ENCODE measurements at places on chromosomes 1 and 21.

DNA sequence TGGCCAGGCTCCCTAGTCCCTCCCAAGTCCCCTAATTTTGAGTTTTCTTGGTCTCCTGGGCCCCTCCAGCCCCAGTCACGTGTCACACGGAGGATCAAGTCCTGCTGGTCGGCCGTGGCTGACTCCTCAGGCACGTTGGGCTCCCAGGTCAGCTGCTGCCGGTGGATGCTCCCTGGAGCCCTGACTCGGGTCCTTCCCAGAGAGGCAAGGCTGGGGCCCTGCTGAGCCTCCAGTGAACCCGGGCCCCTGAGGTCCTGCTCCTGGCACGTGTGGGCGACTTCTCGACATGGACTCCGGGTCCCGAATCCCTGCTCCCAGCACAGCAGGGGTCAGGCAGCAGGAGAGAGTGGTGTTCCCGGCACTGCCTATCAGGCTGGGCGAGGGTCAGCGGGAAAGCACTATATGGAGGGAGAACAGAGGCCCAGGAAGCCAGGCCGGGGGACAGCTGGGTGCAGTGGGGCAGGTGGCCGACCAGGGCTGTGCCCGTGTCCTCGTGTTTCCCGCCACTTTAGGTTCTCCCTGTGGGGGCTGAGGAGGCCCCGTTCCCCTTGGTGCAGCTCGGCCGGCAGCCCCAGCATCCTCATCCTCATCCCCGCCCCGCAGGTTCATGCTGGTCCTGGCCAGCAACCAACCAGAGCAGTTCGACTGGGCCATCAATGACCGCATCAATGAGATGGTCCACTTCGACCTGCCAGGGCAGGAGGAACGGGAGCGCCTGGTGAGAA is 13.2 kb downstream of the TMEM240 start:
- DNase-seq: no peak

GRCh38 chr1:185960422-185961321 is 226.5 kb downstream of the HMCN1 start:
- DNase-seq: no peak

GRCh38 chr21:45611939-45612664 is 31.4 kb upstream of the PCBP3 start:
- no peak for DNase-seq

DNA sequence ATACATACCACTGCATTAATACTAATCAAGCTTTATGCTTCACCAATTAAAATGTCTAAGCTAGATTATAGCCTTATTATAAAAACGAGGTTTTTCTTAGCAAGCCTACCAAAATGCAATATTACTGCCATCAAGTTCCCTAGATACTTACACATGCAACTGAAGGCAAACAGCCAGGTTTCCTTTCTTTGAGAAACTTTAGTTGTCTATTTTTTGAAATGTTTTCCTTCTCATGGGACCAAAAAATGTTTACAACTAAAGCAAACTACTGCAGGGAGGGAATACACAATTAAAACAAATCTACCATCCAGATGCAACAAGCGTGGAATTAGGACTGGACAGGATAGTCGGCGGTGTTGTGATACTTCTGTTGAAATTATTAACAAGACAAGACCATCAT is 1.3 kb downstream of the ZNF644 start:
- no peak for DNase-seq

DNA sequence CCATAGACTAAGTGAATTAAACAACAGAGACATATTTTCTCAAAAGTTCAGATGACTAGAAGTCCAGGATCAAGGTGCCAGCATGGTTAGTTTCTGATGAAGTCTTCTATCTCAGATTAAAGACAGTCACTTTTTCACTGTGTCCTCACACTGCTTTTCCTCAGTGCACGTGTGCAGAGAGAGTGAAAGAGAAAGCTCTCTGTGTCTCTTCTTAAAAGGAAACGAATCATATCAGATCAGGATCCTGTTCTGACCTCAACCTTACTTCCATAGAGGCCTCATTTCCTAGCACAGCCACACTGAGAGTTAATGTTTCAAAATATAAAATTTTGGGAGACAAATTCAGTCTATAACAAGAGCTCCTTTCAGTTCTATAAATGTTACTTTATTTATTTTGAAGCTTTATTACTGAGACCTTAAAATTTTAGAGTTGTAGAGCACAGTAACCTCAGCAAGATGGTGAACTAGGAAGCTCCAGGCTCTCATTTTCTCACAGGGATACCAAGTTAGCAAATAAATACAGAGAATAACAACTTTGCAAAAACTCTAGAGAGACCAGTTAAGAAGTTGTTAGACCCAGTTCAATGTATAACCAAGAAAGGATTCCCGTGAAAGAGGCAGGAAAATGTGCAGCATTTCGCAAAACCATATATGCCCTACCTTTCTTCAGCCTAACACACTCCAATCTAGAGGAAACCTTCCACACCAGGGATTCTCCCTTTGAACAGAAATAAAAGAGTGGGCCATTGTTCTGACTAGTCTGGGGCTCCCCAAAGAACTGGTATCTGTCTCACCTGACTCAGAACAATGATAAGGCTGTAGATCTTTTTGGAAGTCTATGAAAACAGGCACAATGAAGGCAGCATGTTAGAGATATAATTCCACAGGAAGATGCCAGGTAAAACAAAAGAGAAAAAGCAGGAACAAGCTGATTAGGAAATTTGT is 372.2 kb downstream of the MRPL39 start:
- no peak for DNase-seq

All from inflammatory macrophage treated with lipopolysaccharide for 1 hour (primary cell).